ENCODE measurements at places on chromosomes 16 and 17.
A peak's percentile ranks its signal among the peaks of the same experiment; 100 is the strongest.

DNA sequence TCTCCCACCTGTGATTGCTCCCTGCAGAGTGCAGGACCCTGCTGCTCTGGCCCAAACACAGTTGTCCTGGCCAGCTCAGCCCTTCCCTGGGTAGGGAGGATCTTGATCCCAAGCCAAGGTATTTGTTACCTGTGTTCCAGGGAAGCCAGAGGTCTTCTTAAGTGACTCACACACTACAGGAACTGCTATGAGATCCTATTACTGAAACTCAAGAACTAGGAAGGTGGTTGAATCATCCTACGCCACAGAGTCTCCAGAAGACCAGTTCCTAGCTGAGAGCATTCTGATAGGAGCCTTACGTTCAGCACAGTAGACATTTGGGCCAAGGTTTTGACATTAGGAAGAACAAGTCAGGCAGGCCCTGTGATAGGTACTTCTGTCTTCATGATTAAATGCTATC lies 12.0 kb downstream of the CHST6 start:
- no peak for DNase-seq

DNA sequence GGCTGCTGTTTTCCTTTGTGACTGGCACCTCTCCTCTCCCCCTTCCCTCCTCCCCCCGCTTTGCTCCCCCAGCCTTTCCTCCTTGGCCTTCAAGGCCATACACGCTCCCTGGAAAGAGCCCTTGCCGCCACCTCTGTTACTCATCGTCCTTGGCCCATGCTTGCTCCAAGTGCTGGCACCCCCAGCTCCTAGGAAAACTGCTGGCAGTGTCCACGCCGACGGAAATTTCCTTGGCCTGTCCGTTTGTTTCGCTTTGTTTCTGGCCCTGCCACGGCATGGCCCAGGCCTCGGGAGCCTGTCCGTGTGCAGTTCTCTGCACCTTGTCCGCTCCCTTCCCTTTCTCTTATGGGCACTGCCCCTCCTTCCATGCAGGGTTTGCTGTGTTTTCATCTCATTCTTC lies 18.0 kb downstream of the CA5A start:
- DNase-seq, result no peak

DNA sequence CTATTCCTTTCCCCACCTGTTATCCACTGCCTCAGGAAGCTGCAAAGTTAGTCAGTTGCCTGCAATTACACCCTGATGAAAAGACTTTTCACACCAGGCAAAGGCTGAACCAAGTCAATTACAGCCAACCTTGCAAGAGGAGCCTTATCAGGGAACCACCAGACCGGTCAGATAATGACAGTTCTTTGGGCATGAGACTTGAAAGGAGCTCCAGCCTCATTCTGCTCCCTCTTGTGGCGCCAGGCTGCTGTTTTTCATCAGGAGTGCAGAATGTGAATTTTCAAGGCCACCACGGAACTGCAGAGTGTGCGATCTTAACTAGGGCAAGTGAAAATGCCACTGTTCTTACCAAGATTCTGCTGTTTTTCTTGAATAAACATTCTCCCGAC lies 22.5 kb downstream of the DNAI2 start:
- DNase-seq, result no peak

- no peak for DNase-seq
Observed at GRCh38 chr16:11038777-11039176, 94.4 kb downstream of the CLEC16A start.

GRCh38 chr16:81745704-81746558 lies 33.2 kb upstream of the PLCG2 start:
- peak; percentile 54 for DNase-seq

GRCh38 chr17:5705081-5705875 lies 121.0 kb upstream of the NLRP1 start:
- no peak for DNase-seq

DNA sequence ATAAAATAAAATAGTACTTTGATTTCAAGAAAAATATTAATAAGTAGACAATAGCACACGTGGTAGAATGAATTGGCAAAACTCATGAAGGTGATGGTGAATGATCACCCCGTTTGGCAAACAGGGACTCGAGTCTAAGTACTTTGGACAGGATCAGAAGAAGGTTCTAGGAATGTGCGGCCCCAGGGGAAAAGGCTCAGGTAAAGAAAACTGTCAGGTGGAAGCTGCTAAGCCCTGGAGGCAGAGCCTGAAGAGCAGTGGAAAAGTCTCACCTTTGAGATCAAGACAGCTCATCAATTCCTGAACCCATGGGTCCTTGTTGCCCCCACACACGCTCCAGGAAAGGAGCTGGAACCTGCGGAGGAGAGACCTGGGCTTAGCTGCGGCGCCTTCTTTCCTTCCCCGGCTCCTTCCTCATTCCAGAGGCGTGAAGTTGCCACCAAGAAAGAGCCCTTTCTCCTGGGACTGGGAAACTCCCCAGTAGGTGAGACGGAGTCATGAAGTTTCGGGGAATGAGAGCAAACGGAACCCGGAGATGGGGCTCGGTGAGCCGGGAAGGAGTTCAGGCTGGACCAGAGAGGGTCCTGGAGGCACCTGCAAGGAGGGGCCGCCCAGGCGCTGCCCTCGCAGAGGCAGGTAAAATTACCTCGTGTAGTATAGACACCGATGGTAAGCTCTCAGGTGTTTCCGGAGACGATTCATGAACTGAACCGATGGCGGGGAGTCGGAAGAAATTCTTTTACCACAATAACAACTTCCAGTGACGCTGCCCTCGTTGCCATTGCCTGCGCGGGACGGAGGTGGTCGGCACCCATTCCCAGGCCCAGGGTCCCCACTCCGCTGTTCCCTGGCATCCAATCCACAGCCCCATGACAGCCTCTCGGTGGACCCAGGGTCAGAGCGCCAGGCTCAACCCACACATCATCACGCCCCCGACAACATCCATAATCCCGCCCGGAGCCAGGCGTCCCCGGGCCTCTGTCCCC lies 1.2 kb upstream of the ZMYND15 start:
- DNase-seq, result no peak

DNA sequence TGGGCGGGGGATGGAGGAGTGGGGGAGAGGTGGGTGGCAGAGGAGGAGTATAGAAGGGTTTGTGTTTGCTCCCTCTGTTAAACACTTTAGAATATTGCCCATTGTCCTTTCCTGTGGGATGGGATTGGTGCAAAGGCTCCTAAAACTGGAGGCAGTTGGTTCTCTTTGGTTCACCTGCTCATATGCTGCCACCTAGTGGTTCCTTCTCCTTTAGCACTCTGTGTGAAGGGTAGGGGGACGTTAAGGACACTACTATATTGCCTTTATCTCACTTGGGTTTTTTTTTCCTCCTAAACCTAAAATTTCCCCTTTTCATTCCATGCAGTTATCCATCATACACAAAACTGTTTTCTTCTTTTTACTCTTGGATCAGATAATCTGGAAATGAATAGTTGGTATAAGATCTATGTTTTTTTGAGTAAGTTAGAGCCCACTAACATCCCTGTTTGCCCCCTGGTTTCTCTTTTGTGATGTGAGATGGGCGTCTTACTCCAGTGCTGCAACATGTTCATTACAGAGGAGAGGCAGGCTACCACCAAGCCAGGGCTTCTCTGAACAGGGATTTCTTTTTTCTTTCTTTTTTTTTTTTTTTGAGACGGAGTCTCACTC lies 23.8 kb downstream of the SNX11 start:
- peak; percentile 25 for DNase-seq
